Stimulated activated CD4-positive, alpha-beta T cell treated with anti-CD3 and anti-CD28 coated beads, Interleukin-12 subunit alpha, Interleukin-12 subunit beta, amount 100 ng/mL, for 24 hours (primary cell): ENCODE measurements at places on chromosomes 12 and 14.

DNA sequence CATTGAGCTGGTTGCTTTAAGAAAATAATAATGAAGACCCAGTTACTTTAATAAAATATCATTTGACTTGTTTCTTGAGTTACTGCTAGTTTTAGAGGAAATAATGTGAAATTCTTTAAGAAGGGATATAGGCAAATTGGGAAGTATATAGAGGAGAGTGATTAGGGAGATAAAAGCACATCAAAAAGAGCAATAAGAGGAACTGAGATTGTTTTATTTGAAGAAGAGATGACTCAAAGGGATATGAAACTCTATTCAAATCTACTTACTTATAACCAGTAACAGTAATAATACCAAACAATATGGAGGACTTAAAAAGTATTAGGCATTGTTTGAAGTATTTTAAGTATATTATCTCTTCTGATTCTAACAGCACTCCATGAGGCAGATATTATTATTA lies 37.1 kb downstream of the LRRK2 start:
- no peak for DNase-seq

DNA sequence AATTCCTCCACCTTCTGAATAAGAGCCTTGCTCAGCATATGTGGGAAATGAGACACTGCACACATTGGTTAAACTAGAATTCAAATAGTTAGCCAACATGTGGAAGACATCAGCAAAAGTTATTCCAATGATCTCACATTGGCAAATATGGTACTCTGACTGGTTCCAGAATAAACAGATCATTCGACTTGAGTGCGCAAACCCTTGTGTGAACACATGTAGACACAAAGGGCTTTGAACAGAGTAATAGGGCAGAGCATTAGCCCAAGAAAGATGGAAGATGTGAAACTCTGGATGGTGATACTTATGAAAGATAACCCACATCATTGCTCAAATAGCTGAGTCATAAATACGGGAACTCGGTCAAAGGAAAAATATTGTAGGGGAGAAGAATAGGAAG lies 1133.4 kb upstream of the SEL1L start:
- no peak for DNase-seq

DNA sequence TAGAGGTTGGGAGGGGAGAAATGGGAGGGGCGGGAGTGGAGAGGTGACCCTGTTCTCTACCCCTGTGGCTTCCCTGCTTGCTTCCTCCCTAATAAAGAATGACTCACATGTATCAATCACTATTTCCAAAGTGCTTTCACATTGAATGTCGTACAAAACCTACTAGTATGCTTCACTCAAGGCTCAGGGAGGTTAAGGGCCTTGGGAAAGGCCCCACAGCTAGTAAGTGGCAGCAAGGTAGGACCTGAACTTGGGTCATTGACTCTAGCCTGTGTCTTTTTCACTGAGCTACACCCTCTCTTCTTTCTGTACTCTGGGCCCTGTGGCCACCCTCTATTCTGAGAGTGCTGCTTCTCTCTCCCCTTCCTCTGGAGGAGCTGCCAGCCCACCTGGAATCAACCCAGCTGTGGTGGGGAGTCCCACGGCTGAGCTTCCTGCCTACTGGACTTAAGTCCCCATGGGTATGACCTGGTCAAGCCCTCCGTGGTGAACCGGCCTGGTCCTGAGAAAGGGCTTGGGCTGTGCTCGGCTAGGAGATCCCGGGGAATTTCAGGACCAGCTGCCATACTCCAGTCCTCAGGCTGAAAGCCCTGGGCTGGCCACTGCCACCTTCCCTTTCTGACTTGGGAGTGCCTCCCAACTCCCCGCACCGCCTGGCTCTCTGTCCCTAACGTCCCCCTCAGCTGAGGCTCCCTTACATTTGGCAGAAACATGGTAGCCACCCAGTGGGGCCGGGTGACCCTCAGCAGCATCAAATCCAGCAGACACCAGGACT lies 13.0 kb downstream of the SLC48A1 start:
- DNase-seq: no peak

GRCh38 chr12:85273381-85274314 lies 6.4 kb upstream of the ALX1 start:
- no peak for DNase-seq

DNA sequence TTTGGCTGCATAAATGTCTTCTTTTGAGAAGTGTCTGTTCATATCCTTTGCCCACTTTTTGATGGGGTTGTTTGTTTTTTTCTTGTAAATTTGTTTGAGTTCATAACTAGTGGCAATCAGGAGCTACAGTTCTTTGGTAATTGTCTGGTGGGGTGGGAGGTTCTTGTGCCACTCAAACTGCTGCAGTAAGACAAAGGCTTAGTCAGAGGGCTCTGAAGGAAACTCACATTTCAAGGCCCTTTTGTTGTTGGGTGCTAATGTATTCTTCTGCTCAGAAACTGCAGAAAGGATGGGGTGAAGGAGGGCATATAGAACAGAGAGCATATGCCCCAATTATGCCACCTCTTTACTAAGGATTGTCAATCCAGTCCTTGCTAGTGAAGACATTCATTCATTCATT lies 21.9 kb downstream of the MYRFL start:
- no peak for DNase-seq

GRCh38 chr12:121218588-121219352 lies 8.8 kb downstream of the P2RX4 start:
- DNase-seq: no peak

GRCh38 chr14:85195872-85196477 lies 334.0 kb upstream of the FLRT2 start:
- DNase-seq: no peak

DNA sequence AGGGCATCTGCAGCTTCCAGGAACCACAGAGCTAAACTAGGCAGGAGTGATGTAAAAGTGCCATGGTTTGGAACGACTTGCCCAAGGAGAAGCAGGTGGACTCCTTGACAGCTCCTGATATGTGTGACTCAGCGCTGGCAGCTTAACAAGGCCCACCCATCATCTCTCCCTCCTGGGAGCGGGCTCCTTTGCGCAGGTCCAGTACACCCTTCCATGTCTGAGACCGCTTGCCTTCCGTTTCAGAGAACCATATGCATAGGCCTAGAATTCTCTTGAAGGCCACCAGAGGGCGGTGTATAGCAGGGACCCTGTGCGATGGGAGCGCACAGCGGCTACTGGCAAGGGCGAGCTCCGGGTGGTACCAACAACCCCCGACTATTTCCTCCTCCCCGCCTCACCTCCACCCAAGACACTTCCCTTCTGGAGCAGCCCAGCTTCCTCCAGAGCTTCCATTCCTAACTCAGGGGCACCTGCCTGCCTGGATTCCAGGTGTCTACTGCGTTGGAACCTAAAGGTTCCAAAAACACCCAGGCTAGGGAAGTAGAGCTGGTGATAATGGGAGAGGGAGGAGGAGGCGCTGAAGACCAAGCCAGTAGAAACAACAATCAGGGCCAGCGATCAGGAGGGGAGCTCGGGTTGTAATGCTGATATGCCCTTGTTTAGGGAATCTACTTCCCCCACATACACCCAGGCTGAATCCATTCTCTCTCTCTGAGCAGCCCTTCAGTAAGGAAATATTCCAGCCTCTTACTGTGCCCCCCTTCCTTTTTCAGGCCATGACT lies 6.3 kb downstream of the DHH start:
- peak; percentile 48 for DNase-seq

DNA sequence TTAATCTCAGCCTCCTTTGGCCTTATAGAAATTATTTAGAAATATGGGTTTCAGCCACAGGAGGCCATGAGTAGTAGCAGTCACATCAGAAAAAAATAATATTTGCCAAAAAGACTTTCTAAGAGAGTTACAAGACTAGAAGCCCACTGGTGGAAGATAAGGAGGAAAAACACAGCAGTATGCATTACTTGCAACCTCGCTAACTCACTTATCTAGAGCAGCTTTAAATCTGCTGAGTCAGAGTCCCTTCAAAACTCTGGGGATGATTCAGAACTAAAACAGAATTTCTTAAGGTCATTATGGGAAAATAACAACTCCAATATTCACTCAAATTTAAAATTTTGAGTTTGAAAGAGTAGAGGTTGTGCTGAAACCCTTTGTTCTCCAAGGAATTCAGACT lies 6.2 kb downstream of the OR4K17 start:
- no peak for DNase-seq

DNA sequence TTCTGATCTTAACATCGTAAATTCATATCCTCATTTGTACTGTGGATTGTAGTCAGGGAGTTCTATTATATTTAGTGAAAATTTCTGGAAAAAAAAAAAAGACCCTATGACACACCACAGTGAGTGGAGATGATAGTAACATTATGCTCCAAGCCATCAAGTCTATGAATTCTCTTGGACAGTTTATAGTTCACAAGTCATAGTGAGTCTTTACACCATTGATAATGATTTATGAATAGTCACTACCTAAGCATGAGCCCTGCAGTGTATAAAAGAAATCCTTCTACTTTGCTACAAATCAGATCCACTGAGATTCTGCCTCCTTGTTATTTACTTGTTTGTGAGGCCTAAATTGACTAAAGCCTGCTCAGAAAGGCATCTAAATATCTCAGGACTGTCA lies 772.2 kb upstream of the NOVA1 start:
- DNase-seq: no peak

DNA sequence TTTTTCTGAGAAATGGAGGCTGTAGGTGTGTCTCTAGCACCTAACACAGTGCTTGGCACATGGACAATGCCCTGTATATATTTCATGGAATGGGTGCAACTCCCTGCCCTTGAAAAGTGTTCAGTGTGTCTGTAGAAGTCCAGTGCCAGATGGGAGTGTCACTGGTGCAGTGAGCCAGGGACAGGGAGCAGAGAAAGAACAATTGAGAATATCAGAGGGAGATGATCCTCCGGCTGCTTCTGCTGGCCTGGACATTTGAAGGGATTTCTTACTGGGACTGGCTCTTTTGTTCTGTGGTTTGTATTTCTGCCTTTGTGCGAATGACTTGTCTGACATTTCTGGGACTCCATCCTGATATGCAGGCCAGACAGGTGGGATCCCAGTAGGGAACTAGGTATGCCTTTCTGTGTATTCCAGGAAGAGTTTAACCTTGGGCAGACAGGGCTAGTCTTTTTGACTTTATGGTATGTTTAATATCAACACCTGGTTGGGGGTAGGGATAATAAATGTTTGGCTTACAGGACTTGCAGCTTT lies 328.0 kb downstream of the NRXN3 start:
- DNase-seq: no peak

DNA sequence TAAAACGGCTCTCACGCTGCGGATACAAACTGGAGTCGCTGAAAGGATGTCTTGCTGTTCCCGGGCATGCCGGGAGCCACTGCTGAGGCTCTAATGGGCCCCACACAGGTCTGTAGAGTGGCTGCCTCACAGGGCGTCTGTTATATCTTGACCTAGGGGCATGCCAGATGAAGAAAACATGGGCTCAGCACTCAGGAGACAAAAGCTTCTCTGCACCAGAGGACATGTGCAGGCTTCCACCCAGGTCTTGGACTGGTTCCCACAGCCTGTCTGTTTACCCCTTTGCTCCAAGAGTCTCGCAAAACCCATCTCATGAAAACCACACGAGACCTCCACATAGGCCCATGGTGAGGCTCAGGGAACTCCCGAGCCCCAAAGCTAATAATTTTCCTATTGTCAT lies 134.2 kb downstream of the RPS29 start:
- no peak for DNase-seq

- no peak for DNase-seq
Measured at GRCh38 chr12:131242741-131243496, 289.2 kb downstream of the ADGRD1 start.

- DNase-seq: no peak
Measured at GRCh38 chr12:131437706-131438492, 273.0 kb upstream of the SFSWAP start.

- DNase-seq: no peak
Measured at GRCh38 chr12:105330931-105331804, 677 bp downstream of the C12orf75 start.

- no peak for DNase-seq
Measured at GRCh38 chr12:121649819-121650353, 19.6 kb downstream of the MORN3 start.

GRCh38 chr12:7282844-7283243 lies 21.0 kb upstream of the ACSM4 start:
- no peak for DNase-seq

GRCh38 chr12:2608608-2608945 lies 186.2 kb upstream of the FKBP4 start:
- no peak for DNase-seq

DNA sequence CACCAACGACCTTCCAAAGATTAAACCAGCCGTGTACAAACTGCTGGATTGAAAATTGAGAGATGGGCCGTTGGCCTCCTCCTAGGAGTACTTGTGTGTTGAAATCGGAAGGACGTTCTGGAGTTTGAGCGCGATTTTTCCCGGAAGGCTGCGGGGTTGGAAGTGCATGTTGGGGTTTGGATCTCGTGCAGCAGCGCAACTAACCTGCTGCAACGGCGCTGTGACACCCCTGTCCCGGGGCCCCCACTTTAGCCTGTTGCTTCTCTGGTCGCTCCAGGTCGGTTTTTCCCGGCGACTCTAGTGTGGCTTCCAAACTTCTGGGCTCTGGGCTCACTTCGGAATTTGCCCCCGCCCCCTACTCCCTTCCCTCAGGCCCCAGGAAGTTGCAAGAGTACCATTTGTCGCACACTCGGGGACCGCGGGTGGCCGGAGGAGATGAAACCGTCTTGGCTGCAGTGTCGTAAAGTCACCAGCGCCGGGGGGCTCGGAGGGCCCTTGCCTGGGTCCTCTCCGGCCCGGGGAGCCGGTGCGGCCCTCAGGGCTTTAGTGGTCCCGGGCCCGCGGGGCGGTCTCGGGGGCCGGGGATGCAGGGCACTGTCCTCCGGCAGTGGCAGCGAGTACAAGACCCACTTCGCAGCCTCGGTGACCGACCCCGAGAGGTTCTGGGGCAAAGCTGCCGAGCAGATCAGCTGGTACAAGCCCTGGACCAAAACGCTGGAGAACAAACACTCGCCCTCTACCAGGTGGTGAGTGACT lies at the start of gene ACSS3:
ACSS3 (plus strand) TSS at position 394 of the 756 bp plus-strand sequence; CDS start at position 436, 42 bp downstream.
- DNase-seq: no peak

GRCh38 chr12:104003596-104003995 lies 37.9 kb downstream of the TDG start:
- DNase-seq: no peak

- no peak for DNase-seq
Measured at GRCh38 chr12:106039242-106039641, 99.5 kb downstream of the NUAK1 start.

DNA sequence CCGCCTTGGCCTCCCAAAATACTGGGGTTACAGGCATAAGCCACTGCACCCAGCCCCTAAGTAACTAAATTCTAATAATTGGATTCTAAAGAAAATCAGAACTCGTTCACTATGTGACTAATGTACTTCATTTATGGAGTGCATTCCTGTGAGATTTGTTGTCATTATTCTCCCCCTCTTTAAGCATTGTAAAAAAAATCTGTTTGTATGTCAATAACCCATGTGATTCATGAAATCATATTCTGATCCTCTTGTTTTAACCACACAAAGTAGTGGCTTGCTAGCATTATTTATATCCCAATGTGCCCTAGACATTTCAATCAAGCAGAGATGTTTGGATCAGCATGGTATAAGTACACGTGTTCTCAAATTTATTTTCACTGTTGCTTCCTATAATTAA lies 78.2 kb upstream of the OSBPL8 start:
- DNase-seq: no peak

GRCh38 chr12:6205761-6206160 lies 5.6 kb downstream of the CD9 start:
- no peak for DNase-seq

GRCh38 chr14:55514819-55515490 lies 65.1 kb upstream of the KTN1 start:
- no peak for DNase-seq
